Uterine smooth muscle cell (primary cell): ENCODE measurements at places on chromosomes 2 and 18. TPM values are rescaled to one million over a fixed set of nuclear protein-coding genes. Genes with fewer than 3 reads are reported as not detected.

RGPD3 gene
- total RNA-seq: 0.33 and 0.37 TPM in 2 replicates

EML6 gene
- total RNA-seq: 0.62 and 1.1 TPM in 2 replicates

MEX3C gene
- total RNA-seq: 35.4 and 52.4 TPM in 2 replicates

DTNA gene
- 12.5 and 17.2 TPM in 2 replicates for total RNA-seq

CPS1 gene
- total RNA-seq: 12.2 and 21.2 TPM in 2 replicates

RALB gene
- total RNA-seq: 75.2 and 109 TPM in 2 replicates

COLEC12 gene
- 7.2 and 13.2 TPM in 2 replicates for total RNA-seq

ID2 gene
- 94.4 and 118 TPM in 2 replicates for total RNA-seq

AMER3 gene
- total RNA-seq: not detected in 2 replicates

HRH4 gene
- under 0.01 and 0.12 TPM in 2 replicates for total RNA-seq

CDH19 gene
- total RNA-seq: under 0.01 TPM in 1 of 2 replicates, not detected in the other

IRS1 gene
- 21.6 and 22.7 TPM in 2 replicates for total RNA-seq

CRACDL gene
- total RNA-seq: under 0.01 TPM in 1 of 2 replicates, not detected in the other

DGUOK gene
- total RNA-seq: 52.6 and 55.7 TPM in 2 replicates

COMMD1 gene
- 42.8 and 44.5 TPM in 2 replicates for total RNA-seq

GPR75 gene
- total RNA-seq: 1.1 and 1.4 TPM in 2 replicates

DSG4 gene
- not detected in 2 replicates for total RNA-seq

CRYGD gene
- total RNA-seq: not detected in 2 replicates

TLX2 gene
- total RNA-seq: not detected in 2 replicates

GAREM1 gene
- total RNA-seq: 1.00 and 2.4 TPM in 2 replicates

HOXD8 gene
- total RNA-seq: 2.4 and 4.4 TPM in 2 replicates

EN1 gene
- under 0.01 TPM in 1 of 2 replicates, not detected in the other for total RNA-seq

OTX1 gene
- total RNA-seq: 0.25 TPM in 1 of 2 replicates, not detected in the other

IHH gene
- 0.11 TPM in 1 of 2 replicates, not detected in the other for total RNA-seq

NOTO gene
- not detected in 2 replicates for total RNA-seq

SERPINB13 gene
- total RNA-seq: not detected in 2 replicates

SNORC gene
- total RNA-seq: 0.44 and 1.2 TPM in 2 replicates

ST6GAL2 gene
- 0.11 and 0.25 TPM in 2 replicates for total RNA-seq

SERPINB5 gene
- total RNA-seq: not detected in 2 replicates

ASXL3 gene
- total RNA-seq: 0.87 and 3.3 TPM in 2 replicates

MOGAT1 gene
- not detected in 2 replicates for total RNA-seq

PTPRM gene
- total RNA-seq: 25.6 and 69.4 TPM in 2 replicates

GPR35 gene
- total RNA-seq: 0.55 and 0.87 TPM in 2 replicates

VWA3B gene
- total RNA-seq: not detected in 2 replicates

MARCO gene
- not detected in 2 replicates for total RNA-seq

KCNE4 gene
- 12.6 and 13.9 TPM in 2 replicates for total RNA-seq

KIF5C gene
- 0.66 and 0.87 TPM in 2 replicates for total RNA-seq

IKZF2 gene
- 7.5 TPM in 2 replicates for total RNA-seq

PPP1R7 gene
- total RNA-seq: 78.4 and 90.4 TPM in 2 replicates

TMEM185B gene
- total RNA-seq: 32.1 and 36.6 TPM in 2 replicates

IL1B gene
- 0.77 and 1.7 TPM in 2 replicates for total RNA-seq

TPO gene
- total RNA-seq: under 0.01 TPM in 1 of 2 replicates, not detected in the other

TRPM8 gene
- 0.12 TPM in 1 of 2 replicates, not detected in the other for total RNA-seq

CHN1 gene
- 5.4 and 10.8 TPM in 2 replicates for total RNA-seq

DGKD gene
- total RNA-seq: 10.2 and 10.7 TPM in 2 replicates

C2orf66 gene
- under 0.01 and 0.12 TPM in 2 replicates for total RNA-seq

FRZB gene
- total RNA-seq: 0.11 and 0.12 TPM in 2 replicates

SP110 gene
- 3.6 and 4.2 TPM in 2 replicates for total RNA-seq

EPB41L3 gene
- total RNA-seq: 8.7 and 16.6 TPM in 2 replicates

RPL31 gene
- 802 and 946 TPM in 2 replicates for total RNA-seq
